Sigmoid colon (tissue), 7 donors: ENCODE measurements at places on chromosomes 2 and 18. TPM values are rescaled to one million over a fixed set of nuclear protein-coding genes. Genes with fewer than 3 reads are reported as not detected.
A peak's percentile ranks its signal among the peaks of the same experiment; 100 is the strongest.

Gene ATOH8
- total RNA-seq, result 20.6 TPM

GRCh38 chr2:198441901-198442300 is 637.5 kb downstream of the PLCL1 start:
- no peak for DNase-seq

DNA sequence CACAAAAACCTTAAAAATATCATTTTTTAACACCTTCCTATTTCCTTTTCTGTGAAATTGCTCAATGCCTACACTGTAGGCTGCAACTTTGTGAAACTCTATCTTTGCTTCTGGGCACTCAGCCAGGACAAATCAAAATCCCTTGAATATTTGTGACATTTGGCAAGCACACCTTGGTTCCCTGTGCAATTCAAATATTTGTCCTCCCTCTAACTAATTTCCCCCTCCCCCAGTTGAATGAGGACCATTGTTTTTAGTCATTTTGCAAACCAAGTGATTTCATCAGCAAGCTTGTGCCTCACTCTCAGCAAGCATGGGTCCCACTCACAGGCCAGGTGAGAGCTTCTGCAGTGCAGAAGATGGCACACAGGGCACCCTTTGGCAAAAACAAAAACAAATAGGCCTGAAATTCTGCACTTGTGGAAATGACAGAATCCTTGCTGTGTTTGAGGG is 541.5 kb downstream of the CNTNAP5 start:
- DNase-seq, result no peak

- DNase-seq, result no peak
Measured at GRCh38 chr2:160142472-160142871, 57.6 kb downstream of the ITGB6 start.

Gene LYPD1
- total RNA-seq, result 8.0 TPM

DNA sequence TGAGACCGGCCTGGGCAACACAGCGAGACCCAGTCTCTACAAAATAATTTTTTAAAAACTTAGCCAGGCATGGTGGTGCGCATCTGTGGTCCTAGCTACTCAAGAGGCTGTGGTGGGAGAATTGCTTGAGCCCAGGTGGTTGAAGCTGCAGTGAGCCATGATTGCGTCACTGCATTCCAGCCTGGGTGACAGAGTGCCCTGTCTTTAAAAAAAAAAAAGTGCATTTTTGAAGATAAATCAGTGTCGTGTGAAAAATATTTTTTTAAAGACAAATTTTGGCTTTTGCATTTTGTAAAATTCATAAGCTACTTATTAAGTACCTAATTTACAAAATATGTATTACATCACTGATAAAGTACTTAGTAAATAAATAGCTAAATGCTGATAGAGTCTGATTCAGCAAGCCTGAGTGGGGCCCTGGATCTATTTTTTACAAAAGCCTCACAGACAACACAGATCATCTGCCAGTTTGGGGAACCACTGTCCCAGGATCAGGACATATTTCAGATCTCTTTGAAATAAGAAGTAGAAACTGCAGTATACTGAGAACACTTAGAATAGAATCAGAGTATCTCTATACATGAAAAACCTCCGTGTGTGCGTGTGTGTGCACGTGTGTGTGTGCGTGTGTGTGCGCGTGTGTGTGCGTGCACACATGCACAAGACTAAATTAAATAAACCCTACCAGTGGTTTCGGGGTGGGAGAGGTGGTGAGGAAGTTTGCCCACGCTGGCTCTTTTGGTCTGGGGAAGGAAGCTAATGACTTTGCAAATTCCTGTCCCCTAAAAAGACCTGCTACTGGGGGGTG is 61.6 kb downstream of the AAK1 start:
- no peak for DNase-seq

GRCh38 chr2:219126555-219126954 is 34.1 kb downstream of the NHEJ1 start:
- no peak for DNase-seq

Gene AQP12A
- total RNA-seq, result not detected

- no peak for DNase-seq
Measured at GRCh38 chr2:15278296-15278695, 282.8 kb downstream of the NBAS start.

DNA sequence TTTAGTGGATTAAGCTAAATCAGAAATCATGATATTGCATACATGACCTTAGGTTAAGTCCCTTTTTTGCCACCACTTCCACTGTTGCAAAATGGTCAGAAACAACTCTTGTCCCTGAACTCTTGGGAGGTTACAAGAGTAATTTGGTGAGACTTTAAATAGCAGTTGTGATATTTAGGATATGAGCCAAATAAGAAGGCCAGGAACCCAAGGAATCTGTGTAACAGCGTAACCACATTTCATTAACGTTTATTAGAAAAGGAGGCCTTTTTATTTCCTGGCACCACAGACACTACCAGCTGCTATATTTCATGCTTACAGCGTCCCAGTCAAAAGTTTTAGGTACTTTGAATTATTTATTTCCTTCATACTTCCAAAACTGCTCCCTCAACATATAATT is 268.0 kb downstream of the GPD2 start:
- no peak for DNase-seq

GRCh38 chr2:186187854-186188253 is 298.2 kb upstream of the ZC3H15 start:
- no peak for DNase-seq

Gene SETBP1
- 67.9 TPM for total RNA-seq

Gene TUBA3D
- total RNA-seq, result not detected

- DNase-seq, result no peak
Measured at GRCh38 chr2:56565143-56565542, 381.4 kb downstream of the CCDC85A start.

DNA sequence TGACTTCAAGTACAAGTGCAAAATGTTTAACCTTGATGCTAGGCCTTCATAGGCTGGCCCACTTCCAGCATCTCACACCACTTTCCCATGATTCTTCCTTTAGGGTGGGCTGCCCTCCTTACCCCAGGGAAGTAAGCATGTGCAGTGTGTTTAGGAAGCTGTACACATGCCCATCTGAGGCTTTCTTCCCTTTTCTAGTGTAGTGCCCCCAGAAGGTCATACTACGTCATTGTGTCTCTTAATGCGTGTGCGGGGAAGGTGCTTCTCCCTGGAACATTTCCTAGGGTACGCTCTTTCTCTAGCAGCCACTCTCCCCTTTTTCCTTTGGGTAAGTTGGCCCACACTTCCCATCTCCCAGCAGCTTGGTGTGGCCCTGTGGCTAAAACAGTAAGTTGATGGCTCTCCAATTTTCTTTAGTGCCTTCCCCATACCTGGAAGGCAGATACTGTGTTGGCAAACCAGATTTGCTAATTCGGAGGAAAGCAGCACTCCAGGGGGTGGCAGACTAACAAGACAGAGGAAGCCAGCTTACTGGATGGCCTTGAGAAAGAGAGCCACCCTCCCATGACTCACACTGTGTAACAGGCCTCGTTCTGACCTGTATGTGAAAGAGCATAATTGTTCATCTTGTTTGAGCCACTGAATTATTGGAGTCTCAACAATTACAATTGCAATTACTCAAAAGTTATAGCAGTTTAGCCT is 1.1 kb upstream of the SULT6B1 start:
- no peak for DNase-seq

Gene UGT1A3
- total RNA-seq, result not detected

GRCh38 chr18:24027156-24027827 is 12.7 kb downstream of the TTC39C start:
- DNase-seq, result peak; percentile 81

Gene VWA3B
- not detected for total RNA-seq

DNA sequence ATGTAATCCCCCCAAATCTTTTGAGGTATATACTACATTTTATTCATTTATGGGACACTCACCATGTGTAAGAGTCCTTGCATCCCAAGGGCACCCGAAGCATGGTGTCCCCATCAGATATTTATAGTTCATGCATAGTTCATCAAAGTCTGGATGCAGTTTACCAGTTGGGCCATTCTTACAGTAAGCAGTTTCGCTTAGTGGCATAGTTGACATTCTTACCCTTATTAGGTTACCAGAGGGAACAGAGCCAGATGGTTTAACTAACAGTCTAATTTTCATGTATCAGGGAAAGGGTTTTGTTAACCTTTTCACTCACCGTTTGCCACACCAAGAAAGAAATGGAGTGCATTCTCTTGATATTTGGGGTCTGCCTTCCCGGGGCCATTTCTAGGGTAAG is 7.1 kb downstream of the ZNF407 start:
- DNase-seq, result no peak

Gene CAPN14
- 0.27 TPM for total RNA-seq

- no peak for DNase-seq
Measured at GRCh38 chr2:10961490-10961875, 49.7 kb downstream of the KCNF1 start.

Gene CFC1
- not detected for total RNA-seq

DNA sequence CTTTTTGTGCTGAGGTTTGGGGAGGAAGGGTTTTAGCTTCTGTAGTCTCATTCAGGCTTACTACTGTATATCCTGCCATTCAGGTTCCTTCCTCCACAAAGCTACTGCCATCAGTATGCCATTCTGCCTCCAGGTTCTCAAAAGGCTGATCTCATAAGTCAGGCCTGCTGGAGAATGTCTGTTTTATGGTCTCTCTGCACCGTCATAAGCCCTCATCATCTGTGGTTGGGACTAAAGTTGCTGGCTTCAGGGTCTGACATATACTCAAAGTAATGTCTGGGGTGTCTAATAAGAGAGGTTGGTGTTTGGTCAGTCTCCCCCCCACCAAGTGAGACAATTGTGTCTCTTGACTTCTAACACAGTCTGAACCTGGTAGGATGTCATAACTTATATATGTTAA is 36.2 kb upstream of the CCBE1 start:
- DNase-seq, result no peak

Gene GKN1
- total RNA-seq, result not detected

DNA sequence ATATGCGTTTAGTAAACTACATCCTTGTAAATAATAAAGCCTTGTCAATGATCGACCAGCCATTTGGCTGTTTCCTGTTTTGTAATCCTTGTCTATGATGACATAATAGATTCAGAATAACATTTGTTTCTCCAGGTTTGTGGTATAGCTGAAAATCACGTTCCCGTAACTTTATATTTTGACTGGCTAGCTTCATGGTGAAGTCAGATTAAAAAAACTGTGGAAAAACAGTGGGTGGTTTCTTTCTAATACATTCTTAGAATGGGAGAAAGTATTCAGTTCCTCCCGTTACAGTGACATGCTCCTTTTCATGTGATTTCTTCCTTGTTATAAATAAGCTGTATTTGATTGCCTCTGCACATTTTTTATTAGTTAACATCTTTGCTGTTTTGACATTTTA is 366.9 kb downstream of the NYAP2 start:
- no peak for DNase-seq

DNA sequence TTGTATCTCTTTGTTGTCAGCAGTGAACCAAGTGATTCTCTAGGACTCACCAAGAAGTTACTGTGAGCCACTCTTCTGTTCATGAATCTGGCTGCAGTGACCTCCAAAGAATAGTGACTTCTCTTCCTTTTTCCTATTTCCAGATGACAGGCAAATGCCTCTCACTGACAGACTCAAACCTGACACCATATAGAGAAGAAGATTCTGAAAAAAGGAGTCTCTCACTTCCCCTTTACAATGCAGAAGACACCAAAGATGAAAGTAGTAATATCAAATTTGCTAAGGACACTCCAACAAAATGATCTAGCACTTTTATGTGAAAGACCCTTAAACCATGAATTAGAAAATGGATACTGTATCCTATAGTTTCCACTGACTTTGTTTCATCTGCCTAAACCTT is 44.4 kb upstream of the SETBP1 start:
- no peak for DNase-seq

GRCh38 chr2:170922634-170923494 is 6.2 kb upstream of the GORASP2 start:
- no peak for DNase-seq

DNA sequence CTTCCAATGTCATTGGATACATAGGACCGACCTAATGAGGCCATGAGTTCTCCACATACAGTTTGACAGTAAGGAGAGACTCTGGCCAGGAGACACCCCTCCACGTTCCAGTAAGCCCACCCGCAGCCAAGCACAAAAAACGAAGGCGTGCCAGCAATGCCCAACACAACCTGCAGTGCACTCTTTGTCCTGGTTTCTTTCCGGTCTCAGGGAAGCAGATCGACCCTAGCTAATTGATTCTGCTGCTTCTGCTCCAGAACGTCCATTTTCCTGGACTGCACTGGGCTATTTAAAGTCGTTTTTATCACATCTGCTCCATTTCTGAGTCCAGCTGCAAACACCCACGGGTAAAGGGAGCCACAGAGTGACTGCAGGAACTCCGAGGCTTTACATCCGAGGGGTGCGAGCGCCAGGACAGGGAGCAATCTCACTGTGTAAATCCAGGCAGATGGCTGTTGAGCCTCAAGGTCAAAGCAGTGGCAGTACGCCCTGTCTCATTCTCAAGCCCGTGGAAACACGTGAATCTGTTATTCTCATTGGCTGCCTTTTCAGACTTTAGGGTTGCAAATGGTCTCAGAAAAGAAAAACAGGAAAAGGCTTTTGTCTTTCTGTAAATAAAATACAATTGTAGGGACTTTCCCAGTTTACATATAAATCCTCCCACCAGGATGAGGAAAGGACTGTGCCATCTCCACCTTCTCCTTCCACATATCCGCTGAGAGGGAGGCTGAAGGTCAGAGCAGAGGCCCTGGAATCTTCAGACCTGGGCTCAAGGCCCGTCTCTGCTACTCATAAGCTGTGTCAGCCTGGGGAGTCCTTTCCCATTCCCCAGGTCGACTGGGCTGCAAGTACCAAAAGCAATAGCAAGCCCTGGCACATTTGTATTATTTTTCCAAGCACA is 40.7 kb downstream of the TMEM163 start:
- DNase-seq, result no peak

Gene CHRND
- not detected for total RNA-seq

DNA sequence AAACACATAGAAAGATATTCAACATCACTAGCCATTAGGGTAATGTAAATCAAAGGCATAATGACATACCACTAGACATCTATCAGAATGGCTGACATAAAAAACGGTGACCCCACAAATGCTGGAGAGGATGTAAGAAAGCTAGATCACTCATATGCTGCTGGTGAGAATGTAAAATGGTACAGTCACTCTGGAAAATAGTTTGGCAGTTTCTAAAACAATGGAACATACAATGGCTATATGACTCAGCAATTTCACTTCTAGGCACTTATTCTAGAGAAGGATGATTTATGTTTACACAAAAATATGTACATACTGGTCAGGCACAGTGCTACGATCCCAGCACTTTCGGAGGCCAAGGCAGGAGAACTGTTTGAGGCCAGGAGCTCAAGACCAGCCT is 87.3 kb downstream of the COLEC12 start:
- no peak for DNase-seq

Gene CACNB4
- total RNA-seq, result 1.1 TPM

DNA sequence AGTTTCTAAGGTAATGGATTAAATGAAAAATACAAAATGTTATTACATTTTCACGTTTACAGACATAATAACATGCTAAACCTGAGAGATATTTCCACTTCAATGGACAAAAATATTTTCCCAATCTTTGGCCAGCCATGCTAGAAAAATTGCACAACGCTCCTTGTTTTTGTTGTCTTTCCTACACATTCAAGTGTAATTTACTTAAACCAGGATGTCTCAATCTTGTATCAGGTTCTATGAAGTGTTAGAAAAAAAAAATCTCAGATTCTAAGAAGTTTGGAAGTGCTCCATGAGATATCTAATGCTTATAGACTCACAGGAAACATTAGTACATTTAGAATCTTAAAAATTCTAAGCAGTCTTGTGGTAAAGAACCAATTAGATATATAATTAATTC is 141.8 kb upstream of the SLC35G4 start:
- DNase-seq, result no peak

Gene CYBRD1
- total RNA-seq, result 119 TPM
